ENCODE measurements at places on chromosomes 3 and 15.

DNA sequence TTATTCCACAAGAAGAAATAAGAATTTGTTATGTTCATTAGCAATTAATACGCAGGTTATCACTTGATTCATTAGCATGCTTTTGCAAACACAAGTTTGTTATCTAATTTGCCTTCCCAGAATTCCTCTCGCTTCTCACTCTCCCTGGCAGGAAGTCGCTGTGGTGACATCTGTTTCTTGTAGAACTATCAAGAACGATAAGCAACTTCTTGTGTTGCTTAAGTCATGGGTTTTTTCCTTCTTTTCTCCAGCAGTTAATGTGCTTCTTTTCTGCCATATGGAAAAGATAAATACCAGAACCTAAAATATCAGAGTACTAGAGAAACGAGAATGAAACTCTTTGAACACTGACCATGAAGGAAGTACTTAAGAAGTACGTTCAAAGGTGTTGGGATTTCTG lies 99.8 kb upstream of the CHMP2B start:
- DNase-seq, result no peak

- peak; percentile 15 for DNase-seq
These were observed 138.9 kb upstream of the COL8A1 start for GRCh38 chr3:99499235-99500158.

- DNase-seq, result no peak
These were observed 19.6 kb downstream of the HACL1 start for GRCh38 chr3:15581471-15582394.

GRCh38 chr3:141449424-141449823 lies 37.4 kb upstream of the RASA2 start:
- no peak for DNase-seq

DNA sequence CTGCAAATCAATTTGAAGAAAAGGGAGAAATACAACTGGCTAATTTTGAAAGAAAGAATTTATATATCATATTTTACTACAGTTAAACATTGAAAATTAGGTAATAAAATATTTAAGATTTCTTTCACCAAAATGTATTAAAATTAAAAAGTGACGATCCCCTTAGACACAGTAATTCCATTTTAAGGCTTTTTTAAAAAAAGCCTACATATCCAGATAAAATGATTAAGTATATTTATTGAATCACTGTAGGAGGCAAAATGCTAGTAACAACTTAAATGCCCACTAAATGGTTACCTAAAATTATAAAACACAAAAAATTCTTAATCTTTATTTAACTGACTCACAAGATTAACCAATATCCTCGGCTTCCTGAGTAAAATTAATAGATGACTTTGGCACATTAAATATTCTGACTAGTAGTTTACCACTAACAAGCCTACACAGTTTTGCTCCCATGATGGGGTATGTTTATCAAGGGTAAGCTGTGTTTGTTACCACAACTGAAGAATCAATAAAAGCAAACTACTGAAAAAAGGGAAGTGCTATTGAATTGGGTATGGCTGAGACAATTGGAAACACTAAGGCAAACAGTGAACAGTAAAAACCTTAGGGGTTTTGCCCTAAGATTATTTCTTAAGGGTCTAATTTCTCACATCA lies 28.4 kb downstream of the ANKRD28 start:
- DNase-seq, result no peak

DNA sequence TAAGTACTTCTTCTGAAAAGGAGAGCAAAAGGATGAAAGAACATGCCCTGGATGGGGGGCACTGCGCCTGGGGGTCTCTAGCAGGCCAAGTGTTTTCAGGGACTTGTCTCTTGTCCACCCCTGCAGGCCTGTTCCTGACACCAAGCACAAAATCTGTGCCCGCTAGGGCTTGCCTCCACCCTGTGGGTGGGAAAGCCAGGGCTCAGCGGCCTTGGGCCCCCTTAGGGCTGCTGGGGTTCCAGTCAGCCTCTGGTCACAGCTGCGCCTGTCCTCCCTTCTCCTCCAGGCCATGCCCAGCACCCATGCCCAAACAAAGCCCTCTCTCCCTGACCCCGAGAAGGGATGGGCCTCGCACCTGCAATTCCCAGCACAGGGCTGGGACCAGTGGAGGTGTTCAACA lies 71.1 kb upstream of the TRPM1 start:
- no peak for DNase-seq

DNA sequence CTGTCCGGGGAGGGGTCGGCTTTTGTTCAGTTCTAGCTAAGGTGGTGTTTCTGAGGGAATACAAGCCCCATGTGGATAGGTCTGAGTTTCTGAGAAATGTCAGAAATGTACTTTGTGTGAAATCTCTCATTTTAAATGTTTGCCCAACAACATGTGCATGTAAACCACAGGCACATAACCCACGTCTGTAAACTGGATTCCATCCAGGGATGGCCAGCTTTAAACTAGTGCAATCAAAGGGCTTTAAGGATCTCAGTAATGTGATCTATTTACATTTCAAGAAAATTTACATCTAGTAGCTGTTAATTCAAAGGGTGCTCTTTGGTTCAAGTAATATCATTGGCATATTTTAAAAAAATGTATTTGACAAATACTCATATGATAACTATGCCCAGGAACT lies 52.0 kb downstream of the POLR2M start:
- no peak for DNase-seq

All from cerebellar cortex (tissue), 1 donor.